GM13976 (cell line): ENCODE measurements at places on chromosomes 13 and 19.

DNA sequence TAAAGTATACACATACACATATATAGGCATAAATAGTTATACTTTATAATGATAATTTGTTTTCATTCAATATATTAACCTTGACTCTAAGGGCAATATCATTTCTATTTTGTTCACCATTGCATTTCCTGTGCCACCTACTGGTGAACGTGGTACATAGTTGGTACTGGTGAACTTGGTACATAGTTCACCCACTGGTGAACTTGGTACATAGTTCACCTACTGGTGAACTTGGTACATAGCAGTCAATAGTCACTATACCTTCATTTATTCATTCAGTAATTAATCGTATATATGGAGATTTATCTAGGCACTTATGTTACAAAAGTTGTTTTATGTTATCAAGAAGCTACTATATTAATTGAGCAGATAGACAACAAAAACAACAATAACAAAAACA is 172.6 kb upstream of the ATXN8OS start:
- no peak for DNase-seq

- no peak for DNase-seq
These were observed 238.8 kb downstream of the RFC3 start for GRCh38 chr13:34056733-34057258.

DNA sequence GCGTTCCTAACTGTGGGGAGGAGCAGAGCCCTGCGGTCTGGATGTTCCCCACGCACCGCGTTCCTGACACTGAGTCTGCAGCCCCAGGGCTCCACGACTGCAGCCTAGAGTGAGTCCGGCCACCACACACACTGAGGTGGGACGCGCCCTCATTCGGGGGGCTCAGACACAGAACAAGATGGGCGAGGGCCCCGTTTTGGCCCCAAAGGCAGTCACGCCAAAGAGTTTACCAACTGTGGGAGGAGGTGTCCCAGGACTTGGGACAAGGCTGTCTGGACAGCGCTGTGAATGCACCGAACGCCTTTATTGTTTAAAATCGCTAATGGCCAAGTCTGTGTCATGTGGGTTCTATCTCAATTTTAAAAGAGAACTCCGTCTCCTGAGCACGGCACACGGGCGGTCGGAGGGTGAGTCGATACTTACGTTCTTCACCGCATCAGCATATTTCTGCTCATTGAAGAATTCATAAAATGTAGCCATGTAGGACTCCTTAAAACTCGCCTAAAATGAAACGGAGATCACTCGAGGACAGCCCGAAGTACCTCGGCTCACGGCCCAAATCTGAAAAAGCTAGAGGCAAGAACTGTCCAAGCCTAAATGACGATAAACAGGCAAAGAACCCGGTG is 35.2 kb upstream of the C13orf46 start:
- DNase-seq: no peak

DNA sequence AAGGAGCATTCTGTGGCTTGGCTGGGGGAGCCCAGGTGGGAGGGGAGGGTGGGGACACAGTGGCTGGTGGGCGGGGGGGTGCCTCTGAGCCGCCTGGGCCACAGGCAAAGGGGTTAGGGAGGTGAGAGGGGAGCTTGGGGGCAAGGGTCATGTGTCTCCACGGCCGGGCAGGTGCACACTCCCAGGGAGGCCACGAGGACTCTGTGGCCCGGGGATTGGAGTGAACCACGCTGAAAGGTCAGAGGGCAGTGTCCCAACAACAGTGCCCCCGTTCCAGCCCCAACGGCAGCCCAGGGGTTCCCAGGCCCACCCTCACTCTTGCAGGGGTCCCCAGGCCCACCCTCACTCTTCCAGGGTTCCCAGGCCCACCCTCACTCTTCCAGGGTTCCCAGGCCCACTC is 9.6 kb downstream of the C2CD4C start:
- no peak for DNase-seq

DNA sequence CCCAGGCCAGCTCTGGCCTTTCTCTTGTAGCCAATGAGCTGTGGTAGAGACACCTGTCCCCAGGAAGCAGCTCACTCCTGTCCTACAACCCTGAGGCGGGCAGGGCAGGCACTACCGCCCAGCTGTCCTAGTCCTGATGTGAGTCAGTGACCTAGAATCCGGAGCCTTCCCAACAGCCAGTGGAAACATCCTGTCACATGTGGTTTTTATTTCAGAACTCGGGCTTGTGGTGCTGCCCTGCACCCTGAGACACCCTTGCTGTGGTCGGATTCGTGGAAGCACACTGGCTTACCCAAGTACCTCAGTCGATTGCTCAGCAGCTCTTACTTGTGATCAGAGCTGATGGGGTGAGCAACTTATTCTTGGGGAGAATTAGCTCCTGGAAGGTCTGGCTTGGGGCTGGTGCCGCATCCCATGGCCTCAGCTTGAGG is 83.6 kb upstream of the ARHGEF7 start:
- no peak for DNase-seq

DNA sequence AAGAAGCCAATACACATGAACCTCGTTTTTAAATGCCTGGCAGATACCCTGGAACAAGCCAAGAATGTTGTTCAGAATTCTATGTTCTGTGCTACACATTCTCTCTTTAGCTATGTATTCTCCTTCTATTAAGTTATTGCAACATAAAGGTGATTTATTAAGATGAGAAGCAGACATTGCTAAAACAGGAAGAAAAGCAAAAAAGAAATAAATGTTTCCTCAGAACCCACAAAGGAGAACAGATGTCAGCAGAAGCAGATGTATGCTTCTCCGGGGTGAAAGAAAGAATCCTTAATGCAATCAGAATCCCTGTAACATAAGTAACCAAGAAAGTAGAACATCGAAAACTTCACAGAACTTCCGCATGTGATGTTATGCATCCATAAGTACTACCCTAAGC is 302.9 kb downstream of the DCT start:
- no peak for DNase-seq

GRCh38 chr19:18233224-18233825 is 7.1 kb upstream of the PDE4C start:
- peak; percentile 86 for DNase-seq

GRCh38 chr13:67150608-67151007 is 79.5 kb downstream of the PCDH9 start:
- DNase-seq: no peak

DNA sequence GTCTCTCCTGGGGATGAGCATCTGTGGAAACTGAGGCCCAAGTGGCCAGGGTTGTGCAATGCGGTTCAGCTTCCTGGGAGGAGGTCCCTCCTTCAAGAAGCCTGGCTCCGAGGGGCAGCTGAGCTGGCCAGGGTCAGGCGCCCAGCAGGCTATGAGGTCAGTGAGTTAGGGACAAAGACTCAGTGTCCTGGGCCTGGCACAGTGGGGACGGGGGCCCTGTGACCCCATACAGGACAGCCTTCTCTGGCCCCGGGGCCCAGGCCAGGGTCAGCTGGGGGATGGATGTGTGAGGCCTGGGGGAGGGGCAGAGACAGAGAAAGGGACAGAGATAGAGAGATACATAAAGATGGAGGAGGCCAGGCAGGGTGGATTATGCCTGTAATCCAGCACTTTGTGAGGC is 3.0 kb upstream of the IL12RB1 start:
- no peak for DNase-seq

DNA sequence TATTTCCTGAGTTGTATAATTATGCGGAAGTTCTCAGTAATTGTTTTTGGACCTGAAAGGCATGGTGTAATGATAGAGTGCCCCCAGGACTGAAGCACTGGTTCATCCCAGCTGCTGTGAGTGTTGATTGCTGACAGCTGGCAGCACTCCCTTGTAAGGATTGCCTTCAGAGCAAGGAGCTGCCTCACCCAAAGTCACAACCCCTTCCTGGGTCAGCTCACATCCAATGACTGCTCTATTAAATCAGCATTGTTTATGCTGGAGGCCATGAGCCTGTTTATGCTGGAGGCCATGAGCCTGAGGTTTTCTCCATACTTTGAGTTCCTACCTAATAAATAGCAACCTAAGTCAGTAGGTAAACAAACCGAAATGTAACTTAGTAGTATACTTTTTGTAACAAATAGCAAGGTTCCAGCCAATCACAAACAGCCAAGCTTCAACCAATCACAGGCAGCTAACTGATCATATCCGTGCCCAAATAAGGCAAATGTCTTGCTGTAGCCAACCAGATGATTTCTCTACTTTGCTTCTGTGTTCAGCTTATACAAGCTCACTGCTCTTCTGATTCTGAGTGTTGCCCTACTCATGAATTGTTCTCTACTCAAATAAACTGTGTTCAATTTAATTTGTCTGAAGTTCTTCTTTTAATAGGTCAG is 11.7 kb upstream of the SPACA6 start:
- no peak for DNase-seq

GRCh38 chr13:71858647-71859046 is 8.4 kb downstream of the DACH1 start:
- DNase-seq: no peak

DNA sequence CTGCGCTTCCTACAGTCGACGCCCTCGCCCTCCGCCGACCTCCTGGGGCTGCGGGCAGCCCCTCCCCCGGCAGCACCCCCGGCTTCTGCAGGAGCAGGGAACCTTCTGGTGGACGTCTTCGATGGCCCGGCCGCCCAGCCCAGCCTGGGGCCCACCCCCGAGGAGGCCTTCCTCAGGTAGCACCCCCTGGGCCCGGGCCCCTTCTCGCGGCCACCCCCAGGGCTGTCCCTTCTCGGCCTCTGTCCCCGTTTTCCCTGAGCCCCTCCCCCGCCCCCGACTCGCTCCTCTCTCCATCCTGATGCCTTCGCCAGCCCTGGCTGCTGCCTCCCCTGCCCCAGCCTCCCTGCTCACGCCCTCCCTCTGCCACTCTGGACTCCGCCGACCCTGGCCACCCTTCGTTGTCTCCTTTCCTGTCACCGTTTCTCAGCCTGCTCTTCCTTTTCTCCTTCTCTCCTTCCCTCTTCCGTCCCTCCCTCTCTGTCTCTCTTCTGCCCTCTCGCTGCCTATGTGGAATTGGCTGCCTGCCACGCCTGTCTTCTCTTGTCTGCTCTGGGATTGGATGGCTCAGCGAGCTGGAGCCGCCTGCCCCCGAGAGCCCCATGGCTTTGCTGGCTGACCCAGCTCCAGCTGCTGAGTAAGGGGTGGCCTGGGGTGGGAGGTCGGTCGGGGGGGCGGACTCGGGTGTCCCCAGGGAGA is 11.0 kb downstream of the FUZ start:
- DNase-seq: no peak

- DNase-seq: no peak
These were observed 55.4 kb upstream of the ADGRE5 start for GRCh38 chr19:14325863-14326262.

DNA sequence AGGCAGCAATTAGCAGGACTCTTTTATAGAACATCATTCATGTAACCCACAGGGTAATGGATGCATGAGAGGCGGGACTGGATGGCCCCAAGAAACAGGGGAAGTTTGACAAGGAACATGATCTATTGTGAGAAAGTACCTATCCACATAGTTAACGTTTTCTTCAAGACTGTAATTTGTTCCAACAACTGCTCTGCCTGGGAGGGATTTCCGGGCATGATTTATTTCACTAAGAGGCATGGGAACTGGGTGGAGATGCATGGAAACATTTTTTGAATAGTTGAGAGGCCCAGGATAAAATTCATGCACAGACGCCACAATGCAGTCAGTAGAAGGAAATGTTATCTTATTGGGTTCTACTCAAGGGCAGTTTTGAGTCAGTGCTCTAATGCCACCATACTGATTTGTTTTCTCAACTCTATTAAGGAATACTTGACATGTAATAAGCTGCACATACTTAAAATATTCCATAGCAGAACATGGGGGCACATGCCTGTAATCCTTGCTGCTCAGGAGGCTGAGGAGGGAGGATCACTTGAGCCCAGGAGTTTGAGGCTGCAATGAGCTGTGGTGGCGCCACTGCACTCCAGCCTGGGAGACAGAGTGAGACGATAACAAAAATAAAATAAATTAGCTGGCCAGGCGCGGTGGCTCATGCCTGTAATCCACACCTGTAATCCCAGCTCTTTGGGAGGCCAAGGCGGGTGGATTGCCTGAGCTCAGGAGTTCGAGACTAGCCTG is 9.9 kb upstream of the ATG4D start:
- no peak for DNase-seq

DNA sequence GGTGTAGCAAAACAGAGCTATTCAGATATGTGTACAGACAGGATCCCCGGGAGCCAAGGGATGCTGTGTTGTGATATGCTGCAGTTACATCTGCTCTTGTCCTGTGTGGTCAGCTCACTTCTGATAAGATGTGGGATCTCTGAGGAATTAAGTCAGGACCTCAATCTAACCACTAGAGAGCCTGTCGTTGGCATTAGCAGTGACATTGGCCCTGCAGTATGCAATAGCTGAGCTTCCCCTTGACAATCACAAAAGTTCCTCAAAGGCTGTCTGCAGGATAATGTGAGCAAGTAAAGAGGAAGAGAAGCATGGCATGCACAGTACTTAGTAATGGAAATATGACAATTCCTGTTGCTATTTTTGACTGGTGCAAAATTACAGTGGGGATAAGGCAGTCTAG is 203.4 kb upstream of the MIR17HG start:
- DNase-seq: no peak

GRCh38 chr13:88651531-88651930 is 980.4 kb downstream of the SLITRK5 start:
- no peak for DNase-seq

DNA sequence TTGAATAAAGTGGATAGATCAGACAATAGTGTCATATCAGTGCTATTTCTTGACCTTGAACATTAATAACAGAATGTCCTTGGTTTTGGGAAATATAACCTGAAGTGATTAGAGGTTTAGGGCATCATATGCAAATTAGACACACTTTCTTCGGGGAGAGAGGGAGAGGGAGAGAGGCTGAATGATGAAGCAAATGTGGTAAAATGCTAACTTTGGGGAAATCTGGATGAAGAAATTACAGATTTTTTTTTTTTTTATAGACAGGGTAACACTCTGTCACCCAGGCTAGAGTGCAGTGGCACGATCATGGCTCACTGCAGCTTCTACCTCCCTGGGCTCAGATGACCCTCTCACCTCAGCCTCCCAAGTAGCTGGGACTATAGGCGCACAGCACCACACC is 3.9 kb upstream of the NCR1 start:
- no peak for DNase-seq
